ENCODE measurements at places on chromosomes 3 and 15. TPM values are rescaled to one million over a fixed set of nuclear protein-coding genes. Genes with fewer than 3 reads are reported as not detected.

The EFCAB12 gene
- 6.2 TPM for total RNA-seq

The STRIT1 gene
- total RNA-seq, result not detected

The SYNPR gene
- not detected for total RNA-seq

The PARP15 gene
- total RNA-seq, result 172 TPM

DNA sequence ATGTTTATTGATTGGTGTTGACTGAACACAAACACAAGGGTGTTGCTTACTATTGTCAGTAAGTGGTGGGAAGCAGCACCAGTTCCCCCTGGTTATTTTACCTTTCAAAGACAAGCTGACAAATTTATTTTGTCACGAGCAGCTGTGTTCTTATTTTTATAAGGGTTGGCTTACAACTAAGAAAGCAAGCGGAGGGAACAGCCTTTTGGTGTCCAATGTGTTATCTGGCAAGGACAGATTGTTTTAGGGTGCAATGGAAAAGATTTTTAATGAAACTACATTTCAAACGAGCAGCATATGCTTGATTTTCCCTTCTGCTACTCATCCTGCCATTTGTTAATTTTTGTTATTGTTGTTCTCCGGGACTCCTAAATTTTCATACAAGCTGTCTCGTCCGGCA, 920.6 kb upstream of the CFAP20DC start:
- DNase-seq, result no peak

DNA sequence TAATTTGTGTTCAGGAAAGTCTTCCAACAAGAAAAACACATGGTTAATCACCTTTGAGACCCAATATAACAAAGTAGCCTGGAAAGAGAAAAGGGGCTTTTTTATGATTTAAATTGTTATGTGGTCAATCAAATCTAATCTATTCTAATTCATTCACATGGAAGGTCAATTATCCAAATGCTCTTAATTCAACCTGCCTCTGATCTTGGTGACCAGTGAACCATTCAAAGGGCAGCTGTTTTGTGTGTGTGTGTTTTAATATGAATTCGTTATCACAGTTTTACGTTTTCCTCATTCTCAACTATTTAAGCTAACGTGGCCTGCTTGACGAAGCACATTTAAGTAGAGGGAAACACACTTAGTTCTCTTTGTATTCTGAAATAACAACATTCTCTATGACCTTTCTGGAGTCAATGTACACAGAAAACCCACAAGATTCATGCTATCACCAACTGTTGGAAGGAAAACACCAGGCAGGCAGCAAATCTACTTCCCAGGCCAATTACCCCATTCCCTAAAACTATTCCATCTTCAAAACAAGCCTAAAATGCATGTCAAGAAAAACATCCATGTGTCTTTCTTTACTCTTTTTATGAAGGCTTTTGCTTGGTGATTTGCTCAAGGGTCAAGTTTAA, 195.4 kb downstream of the SUCLG2 start:
- DNase-seq, result no peak
